Mucosa of descending colon (tissue), 3 donors: ENCODE measurements at places on chromosomes 13 and 19. TPM values are rescaled to one million over a fixed set of nuclear protein-coding genes. Genes with fewer than 3 reads are reported as not detected.

GRCh38 chr19:9345005-9345404, 17.8 kb upstream of the ZNF177 start:
- DNase-seq, result no peak

DNA sequence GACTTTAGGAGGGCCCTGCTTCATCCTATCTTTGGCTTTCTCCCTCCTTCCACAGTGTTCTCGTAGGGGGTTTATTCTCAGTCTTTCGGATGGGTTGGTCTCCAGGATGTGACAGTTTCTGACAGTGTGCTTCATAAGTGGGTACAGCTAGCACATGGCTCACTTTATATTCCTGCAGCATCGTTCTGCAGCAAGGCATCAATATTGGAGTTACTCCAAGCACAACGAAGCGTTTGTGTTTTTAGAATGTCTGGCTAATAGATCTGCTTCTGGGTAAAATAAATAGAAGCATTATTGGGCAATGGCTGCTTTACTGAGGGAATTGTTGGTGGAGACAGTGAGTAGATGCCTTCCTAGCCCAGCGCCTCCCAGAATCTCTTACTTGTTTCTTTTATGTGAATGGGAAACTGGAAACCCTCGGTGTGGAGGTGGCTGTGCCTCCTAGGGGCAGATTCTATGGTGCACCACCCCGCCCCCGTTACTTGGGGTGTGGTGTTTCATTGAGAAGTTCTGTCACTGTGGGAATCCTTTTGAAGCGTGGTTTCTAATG, 2.0 kb downstream of the FARP1 start:
- peak; percentile 37 for DNase-seq

Gene SYMPK
- total RNA-seq, result 65.9 TPM

Gene HSD17B14
- 10.1 TPM for total RNA-seq
